ENCODE measurements at places on chromosomes 2 and 18.

DNA sequence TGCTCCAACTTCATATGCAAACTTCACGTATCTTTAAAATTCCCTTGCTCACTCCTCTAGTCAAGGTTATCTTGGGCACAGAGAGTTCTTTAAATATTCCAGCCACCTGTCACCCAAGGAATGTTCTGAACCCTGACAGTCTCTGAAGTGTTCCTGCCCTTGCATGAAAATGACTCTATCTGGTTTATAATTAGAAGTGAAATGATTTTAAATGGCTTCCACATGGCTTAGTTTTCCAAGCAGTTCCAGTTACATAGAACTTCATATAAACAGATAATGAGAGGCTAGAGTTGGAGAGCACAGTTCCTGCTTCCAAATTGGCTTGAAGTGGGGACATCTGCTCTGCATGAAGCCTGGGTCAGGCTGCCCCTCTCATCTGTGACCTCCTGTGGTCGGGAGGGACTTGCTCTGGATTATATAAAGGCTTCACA, 81.9 kb downstream of the SLC4A3 start:
- ATAC-seq = no peak

- ATAC-seq = no peak
These were observed 492.5 kb upstream of the ID2 start for GRCh38 chr2:8189316-8189715.

DNA sequence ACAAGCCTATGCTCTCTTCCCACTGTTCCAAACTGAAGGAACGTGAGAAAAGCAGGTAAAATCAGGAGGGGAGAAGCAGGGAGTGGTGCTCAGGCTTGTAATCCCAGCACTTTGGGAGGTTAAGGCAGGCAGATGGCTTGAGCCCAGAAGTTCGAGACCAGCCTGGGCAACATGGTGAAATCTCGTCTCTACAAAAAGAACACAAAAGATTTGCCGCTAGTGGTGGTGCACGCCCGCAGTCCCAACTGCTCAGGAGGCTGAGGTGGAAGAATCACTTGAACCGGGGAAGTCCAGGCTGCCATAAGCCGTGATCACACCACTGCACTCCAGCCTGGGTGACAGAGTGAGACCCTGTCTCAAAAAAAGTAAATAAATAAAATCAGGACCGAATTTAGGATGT, 1.3 kb upstream of the TMSB10 start:
- ATAC-seq = no peak

- ATAC-seq = no peak
These were observed 34.1 kb downstream of the ITGB6 start for GRCh38 chr2:160165996-160166395.

DNA sequence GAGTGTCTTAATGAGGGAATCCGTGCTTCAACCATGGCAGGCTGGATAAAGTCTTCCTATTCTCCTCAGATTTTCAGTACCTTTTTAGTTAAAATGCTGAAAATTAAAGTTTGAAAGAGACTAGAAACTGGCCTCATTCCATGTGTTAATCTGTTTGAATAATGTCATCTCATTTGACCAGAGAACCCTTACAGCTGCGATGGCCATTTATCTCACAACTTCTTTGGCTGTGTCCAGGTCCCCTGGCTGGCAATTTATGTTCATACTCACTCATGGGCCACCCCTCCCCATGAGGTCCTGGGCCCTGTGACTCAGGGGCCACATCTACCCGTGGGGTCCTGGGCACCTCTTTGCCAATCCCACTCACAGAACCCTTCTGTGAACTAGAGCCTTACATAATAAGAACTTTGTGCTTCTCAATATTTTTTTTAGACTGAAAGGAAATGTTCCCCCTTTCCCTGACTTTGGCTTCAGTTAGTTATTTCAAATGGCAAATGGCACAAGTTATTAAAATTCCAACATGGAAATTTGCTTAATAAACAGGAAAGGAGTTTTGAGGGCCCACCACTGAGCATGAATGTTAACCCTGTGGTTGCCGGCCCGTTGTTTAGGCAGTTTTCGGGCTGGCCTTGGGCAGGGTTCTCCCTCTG, 134.6 kb downstream of the UXS1 start:
- ATAC-seq = no peak

- ATAC-seq = no peak
These were observed 399.7 kb downstream of the CPS1 start for GRCh38 chr2:210956101-210956500.

DNA sequence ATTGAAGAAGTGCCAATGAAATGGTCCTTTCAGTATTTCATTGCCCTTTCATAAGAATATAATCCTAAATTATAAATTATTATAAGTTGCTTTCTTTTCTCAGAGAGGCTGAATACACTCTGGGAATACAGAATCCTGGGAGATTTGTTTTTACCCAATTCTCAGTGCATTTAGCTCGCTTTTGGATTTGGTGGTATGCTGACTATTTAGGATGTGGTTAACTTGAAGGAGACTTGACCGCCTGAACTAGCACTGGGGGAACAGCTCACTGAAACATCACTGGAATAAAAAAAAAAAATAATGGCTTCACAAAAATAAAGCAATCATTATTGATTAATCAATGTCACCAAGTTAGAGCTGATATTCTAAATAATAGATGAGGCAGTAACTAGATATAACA, 10.2 kb downstream of the TNFAIP6 start:
- no peak for ATAC-seq

GRCh38 chr18:48851599-48851960, 99.2 kb downstream of the SMAD7 start:
- ATAC-seq = no peak

DNA sequence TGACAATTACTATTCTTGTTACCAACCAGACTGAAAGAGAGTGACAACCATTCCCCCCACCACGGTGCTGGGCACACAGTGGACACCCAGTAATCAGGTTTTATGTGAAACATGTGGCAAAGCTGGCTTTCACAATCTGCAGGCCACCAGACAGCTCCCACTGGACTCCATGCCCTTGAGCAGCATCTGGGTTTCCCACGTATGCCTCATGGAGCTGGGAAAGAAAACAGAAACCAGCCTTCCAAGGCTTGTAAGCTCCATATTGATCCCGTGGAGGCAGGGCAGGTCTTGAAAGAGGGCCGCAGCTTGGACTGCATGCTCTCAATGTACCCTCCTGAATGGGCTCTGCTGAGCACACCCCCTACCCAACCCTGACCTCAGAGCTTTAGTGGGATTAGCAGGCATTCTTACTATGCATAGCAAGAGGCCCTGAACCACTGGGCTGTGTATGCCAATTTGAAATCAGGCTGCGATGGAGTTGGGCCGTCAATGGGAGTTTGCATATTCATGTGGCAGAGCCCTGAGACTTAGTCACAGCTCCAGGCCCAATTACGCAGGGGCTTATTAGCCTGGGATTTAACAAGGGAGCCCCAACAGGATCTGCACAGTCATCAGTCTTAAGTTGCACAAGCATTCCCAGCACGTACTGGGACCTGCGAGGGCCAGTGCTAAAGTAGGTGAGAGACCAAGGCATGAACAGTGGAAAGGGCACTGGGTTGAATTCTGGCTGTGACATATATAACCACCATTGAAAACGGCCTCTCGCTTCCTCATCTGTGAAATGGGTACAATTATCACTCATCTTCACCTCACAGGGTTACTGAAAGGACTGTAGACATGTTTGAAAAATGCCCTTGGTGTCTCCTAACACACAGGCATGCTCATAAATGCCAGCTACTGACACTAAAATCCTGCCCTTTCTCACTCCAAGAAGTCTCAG, 10.5 kb downstream of the C1QL2 start:
- ATAC-seq = no peak

DNA sequence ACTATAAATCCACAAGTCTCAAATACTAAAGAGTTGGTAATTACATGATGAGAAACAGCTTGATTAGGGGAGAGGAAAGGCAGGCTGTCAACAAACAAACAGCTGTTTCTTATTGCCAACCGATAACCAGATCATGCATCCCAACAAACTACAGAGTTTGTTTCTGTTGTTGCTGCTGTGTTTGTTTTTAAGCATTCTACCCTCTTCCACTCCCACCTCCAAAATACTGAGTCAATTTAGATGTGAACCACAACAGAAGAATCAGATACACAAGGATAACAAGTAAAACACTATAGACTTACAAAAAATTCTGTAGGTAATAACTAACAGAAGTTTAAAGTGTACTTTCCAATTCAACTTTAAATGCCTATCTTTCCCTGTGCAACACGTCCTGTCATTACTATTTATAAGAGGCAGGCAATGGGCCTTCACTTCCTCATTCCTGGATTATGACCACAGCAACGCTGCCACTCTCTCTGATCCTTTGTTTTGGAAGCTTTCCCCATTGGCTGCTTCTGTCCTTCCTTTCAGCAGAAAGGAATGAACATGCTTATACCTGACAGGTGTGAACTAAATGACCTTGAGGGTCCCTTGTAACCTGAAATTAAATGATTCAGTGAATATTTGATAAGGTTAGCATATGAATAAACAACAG, 152.0 kb downstream of the SRBD1 start:
- peak; percentile 98 for ATAC-seq

DNA sequence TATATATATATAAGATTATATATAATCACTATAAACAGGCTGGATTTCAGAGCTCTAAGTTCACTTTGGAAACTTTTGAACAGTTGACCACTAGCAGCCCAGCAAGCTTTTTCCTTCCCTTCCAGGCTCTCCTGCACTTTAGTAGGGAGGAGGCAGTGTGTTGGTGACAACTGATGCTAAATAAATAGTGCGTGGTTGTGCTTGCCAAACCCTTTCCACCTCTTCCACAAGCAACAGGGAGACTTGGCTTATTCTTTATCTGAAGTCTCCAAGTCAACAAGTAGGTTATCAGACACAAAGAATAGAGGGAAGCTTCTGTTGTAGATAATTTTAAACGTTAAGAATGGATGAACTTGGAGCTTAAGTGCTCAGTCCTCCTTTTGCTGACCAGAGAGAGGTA, 408.2 kb upstream of the HNRNPA3 start:
- ATAC-seq = no peak

- no peak for ATAC-seq
These were observed 32.5 kb downstream of the POLR1A start for GRCh38 chr2:86073225-86073624.

DNA sequence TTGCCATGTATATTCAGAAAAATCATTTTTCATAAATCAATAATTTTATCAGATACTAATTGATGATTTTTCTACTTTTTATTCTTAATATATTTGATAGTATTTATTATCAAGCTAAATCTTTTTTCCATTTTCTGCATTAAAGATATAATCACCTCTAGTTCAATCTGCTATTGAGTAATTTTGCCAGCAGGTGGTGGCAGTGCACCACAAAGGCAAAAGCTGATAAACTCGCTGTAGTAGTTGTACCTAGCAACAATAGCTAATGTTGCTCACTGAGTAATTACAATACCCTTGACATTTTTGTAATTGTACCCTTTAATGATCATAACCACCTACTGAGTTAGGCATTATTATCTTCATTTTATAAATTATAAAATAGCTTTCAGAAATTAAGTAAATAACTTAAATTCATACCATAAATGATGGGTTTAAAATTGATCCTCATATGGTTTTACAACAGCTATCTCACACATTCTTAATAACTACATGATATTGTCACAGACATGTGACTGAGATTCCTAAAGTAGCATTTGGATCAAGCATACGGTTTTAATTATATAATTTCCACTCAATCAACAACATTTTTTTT, 52.0 kb upstream of the CALCRL start:
- ATAC-seq = peak; percentile 87

DNA sequence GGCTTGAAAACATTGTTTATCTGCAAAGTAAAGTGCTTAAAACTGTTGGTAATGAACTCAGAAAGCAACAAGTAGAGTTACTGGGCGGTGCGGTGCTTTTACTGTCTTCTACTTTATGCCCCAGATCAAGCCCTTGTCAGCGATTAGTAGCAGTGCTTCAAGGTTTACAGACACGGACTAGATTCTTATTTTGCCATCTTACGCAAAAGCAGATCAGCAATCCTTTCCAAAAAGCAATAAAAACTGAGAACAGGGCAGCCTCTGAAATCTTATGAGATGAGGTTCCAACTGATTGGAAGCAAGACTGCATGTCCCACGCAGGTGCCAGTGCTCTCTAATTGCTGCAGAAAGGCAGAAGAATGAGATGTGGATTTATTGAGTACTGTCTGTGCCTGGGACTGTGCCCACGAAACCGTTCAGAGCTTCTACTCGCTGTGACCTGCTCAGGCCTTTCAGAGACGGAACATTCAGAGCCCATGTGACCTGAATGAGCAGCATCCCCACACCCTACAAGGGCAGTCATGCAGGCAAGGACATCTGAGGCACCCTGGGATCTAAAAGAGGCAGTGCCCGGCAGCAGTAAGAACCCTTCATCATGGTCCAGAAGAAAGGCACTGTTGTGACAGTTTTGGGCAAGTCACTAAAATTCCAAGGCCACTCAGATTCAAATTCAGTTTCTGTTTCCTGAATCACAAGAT, 15.7 kb downstream of the COL4A3 start:
- ATAC-seq = peak; percentile 87

- no peak for ATAC-seq
These were observed 360.3 kb downstream of the IRS1 start for GRCh38 chr2:226439337-226439736.
